ENCODE measurements at places on chromosomes 1 and 21.

DNA sequence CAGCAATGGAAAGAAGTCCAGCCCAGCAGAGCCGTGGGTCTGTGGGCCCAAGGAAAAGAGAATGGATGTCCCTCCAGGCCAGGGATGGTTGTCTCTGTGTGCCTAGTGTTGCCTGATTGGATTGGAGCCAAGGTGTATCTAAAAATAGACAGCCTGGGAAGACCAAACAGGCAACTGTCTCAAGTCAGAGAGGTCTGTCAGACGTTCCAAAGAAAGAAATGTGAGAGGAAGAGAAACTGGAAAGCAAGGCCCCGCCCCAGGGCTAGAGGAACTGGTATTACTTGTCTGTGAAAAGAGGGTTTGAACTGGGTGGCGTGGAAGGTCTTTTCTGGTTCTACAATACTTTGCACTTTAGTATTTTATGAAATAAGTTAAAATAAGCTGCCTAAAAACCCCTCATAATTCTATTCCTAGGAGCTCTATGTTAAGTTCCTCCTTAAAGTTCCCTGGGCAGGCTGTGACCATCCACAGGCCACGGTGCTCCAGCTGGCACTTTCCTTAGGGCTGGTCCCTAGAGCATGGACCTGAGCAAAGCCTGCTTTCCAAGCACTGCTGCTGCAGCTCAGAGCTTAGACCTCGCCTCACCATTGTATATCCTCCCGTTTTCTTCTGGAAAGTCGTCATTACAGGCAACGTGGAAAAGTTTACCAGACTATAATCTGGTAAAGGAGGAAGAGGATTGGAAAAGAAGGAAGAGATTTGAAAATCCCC is 151.6 kb downstream of the DISC1 start:
- no peak for DNase-seq

DNA sequence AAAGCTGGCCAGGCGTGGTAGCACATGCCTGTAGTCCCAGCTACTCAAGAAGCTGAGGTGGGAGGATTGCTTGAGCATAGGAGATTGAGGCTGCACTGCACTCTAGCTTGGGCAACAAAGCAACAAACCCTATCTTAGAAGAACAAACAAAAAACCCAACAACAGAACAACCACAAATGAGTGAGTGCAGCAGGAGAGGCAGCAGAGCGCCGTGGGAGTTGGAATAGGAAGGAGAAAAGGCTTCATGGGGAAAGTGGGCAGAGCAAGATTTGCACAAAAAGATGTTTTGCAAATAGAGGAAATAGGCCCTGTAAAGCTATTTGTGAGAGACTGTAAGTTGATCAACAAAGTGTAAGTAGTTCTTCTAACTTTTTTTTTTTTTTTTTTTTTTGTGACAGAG is 19.6 kb downstream of the SMAP2 start:
- DNase-seq, result no peak

- DNase-seq, result no peak
These were observed 1.8 kb downstream of the CLDN17 start for GRCh38 chr21:30164796-30165195.

- DNase-seq, result no peak
These were observed 479 bp downstream of the SELENOF start for GRCh38 chr1:86913399-86913895.

Data from stimulated activated CD4-positive, alpha-beta T cell treated with anti-CD3 and anti-CD28 coated beads, Interleukin-12 subunit alpha, Interleukin-12 subunit beta, amount 100 ng/mL, for 48 hours (primary cell).